Pulmonary artery endothelial cell (primary cell): ENCODE measurements at places on chromosomes 16 and 17. TPM values are rescaled to one million over a fixed set of nuclear protein-coding genes. Genes with fewer than 3 reads are reported as not detected.

KRTAP17-1 gene
- not detected in 2 replicates for total RNA-seq

SYNGR3 gene
- total RNA-seq: 1.8 and 5.6 TPM in 2 replicates

MT1E gene
- 132 and 284 TPM in 2 replicates for total RNA-seq

CLEC18C gene
- 0.04 TPM in 1 of 2 replicates, not detected in the other for total RNA-seq

LDHD gene
- total RNA-seq: 1.1 and 1.6 TPM in 2 replicates

FAM20A gene
- total RNA-seq: not detected in 2 replicates

PRR29 gene
- 0.20 and 0.28 TPM in 2 replicates for total RNA-seq

TPSG1 gene
- not detected in 2 replicates for total RNA-seq

TSPOAP1 gene
- total RNA-seq: not detected in 2 replicates

KRT12 gene
- total RNA-seq: not detected in 2 replicates

CACNG4 gene
- total RNA-seq: not detected in 2 replicates

MMP28 gene
- 4.3 and 7.2 TPM in 2 replicates for total RNA-seq
